Stimulated activated CD8-positive, alpha-beta memory T cell treated with anti-CD3 and anti-CD28 coated beads, Interleukin-15, amount 100 ng/mL, for 4 hours (primary cell): ENCODE measurements at places on chromosomes 3 and 15.
A peak's percentile ranks its signal among the peaks of the same experiment; 100 is the strongest.

DNA sequence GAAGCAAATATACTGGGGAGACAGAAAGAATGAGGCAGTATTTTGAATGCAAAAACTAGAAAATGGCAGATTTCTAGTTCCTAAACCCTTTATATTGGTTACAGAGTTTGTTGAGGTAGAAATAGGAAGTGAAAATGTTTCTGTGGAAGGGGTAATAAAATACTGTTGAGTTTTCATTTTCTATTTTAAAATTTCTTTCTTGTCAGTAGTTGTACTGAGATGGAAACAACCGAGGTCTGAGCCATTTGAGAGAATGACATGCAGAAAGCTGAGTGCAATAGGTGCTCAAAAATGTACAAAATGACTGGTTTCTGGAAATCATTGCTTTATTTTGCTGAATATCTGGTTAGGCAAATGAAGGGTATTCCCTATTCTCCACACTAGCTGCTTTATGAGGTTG, 361.4 kb downstream of the CHL1 start:
- DNase-seq, result no peak

- no peak for DNase-seq
Measured at GRCh38 chr3:62370858-62371719, 2.3 kb downstream of the FEZF2 start.

GRCh38 chr3:87855616-87856015, 203.2 kb downstream of the CGGBP1 start:
- DNase-seq, result no peak

- DNase-seq, result no peak
Measured at GRCh38 chr3:103513003-103513402, 1078.2 kb downstream of the ZPLD1 start.

DNA sequence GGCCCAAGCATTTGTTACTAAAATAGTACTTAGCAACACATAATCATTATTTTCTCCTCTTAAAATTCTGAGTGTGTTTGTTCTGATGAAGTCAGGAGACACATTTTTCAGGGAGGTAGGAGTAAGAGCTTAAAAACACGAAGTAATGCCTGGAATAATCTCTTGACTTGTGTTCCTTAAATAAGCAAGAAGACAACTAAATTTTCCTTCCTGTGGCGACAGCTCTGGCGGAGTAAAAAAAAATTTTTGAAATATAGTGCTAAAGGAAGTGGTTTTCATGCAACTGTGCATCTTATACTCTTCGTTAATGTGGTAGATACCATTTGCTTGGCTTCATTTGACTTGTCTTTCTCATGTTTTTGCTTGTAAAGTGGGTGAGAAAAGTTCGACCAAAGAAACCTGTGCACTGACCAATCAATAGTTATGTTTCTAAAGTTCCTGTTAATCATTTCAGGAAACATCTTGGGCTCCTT, 11.1 kb upstream of the MBNL1 start:
- no peak for DNase-seq

DNA sequence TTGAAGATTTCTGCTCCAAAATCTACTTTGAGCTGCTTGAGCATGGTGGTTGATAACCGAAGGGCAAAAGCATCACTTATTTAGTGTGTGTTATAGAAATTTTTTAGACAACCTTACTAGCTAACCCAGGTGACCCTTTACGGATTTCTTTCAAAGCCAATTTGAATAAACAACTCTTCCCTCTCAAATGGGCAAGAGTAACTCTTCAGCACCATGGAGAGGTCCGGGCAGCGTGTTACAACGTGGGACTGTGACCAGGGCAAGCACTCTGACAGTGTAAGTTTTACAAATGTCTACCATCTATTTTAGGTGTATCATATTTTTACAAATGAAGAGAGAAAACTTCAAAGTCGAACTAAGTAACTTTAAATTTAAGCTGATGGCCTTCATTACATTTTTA, 471.8 kb downstream of the MFSD1 start:
- no peak for DNase-seq

- no peak for DNase-seq
Measured at GRCh38 chr15:84946772-84947489, 34.7 kb upstream of the PDE8A start.

GRCh38 chr15:65400760-65401610, 21.8 kb downstream of the IGDCC4 start:
- DNase-seq, result no peak

DNA sequence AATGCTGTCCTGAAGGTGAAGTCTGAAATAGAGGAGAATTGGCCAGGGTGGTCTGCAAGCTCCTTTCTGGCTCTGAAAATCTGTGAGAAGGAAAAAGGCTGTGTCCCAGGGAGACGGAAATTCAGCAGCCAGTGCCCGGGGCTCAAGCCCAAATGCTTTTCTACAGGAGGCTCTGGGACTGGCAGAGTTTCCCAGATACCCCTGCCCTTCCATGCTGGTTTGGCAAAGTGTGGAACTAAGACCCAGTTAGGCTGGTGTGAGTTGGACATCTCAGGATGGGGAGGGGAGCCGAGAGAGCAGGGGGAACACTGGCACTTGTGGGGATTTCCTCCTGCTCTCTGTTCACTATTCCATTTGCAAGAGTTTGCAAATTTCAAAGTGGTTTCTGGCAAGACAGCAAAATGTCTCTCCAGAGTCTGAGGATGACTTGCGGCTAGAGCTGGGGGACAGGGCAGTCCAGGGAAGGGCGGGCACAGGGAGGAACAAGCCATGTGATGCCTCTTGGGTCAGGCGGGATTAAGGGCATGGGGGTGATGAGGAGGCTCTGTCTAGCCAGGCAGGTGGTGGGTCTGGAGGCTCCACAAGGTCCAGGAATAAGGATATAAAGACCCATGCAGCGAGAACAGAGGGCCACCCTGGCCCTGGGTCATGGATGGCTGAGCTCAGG, 152.3 kb downstream of the RAB11A start:
- no peak for DNase-seq

- DNase-seq, result no peak
Measured at GRCh38 chr3:71753701-71754609, at the start of gene GPR27. GPR27 (plus strand) TSS chr3:71753855; CDS start chr3:71754050, 195 bp downstream.

DNA sequence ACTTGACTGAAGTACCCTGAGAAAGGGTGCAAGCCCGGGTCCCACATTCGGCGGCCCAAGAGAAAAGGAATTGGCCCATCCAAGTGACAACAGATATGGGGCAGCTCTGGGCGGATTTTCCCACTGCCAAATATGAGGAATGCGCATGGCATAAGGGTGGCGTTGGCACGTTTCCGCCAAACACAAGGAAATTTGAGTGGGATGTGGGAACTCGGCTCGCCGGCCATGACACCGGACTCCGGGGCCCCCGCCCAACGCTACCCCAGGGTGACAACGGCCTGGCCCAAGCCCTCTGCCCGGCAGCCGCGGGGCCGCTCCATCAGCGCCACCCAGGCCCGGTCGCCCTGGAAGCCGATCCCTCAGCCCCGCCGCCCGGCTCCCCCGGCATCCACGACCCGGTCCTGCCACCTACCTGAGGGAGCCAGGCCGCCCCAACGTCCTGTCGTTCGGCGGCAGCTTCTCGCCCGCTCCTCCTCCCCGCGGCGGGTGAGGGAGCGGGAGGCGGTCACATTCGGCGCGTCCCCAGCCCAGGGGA, 449 bp downstream of the RAF1 start:
- no peak for DNase-seq

DNA sequence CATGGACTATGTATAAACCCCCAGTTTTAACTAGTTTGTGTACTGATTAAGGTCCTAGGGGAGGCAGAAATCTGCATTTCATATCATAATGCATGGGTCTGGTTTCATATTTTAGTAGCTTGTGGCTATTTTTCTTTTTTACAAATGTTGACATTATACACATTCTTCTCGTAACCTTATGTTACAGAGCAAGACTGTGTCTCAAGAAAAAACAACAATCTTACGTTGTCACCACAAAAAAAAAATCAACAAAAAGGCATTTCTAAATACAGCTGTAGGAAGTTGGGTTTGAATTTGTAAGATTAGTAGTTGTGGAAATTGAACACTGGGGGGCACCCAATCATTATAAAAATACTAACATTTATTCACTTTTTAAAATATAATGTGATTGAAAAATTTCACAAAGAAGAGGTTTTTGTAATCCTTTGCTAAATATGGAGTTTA, 17.9 kb downstream of the SERP1 start:
- no peak for DNase-seq

DNA sequence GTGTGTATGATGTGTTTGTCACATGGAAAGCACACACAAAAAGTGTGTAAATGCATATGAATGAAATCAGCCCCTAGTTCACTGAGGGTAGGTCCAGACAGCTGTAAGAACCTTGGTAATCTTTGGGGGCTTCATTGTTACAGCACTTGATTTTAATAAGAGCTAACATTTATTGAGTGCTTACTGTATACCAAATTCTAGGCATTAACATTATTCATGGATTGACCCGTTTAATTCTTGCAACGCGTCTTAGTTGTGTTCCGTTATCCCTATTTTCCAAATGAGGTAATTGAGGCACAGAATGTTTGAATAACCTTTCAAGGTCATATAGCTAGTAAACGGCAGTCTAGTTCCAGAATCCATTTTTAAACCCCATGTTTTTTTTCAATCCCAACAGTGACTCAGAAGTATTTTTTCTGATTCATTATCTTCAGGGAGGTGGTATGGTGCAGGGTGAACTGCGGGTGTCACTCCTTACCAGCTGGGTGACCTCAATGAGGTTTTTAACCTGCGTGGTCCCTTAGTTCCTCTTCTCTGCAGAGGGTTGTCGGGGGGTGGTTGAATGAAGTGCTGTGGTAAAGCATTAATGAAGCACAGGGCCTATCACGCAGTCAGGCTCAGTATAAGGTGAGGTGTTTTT, 14.2 kb downstream of the RAB8B start:
- DNase-seq, result peak; percentile 53

- no peak for DNase-seq
Measured at GRCh38 chr3:60877188-60877587, 374.1 kb downstream of the FHIT start.

DNA sequence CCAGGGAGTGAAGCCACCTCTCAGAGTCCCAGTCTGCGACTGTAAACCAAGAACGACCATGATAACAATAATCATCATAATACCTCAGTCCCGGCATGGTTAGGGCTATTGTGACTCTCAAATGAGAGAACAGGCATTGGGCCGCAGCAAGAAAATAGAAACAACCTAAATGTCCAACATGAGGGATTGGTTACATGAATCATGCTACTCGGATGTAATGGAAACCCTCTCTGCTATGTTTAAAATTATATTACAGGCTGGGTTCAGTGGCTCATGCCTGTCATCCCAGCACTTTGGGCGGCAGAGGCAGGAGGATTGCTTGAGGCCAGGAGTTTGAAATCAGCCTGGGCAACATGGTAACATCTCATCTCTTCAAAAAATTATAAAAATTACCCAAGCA, 2.8 kb downstream of the CPN2 start:
- DNase-seq, result no peak

GRCh38 chr3:4740397-4741105, 238.7 kb upstream of the BHLHE40 start:
- DNase-seq, result no peak

DNA sequence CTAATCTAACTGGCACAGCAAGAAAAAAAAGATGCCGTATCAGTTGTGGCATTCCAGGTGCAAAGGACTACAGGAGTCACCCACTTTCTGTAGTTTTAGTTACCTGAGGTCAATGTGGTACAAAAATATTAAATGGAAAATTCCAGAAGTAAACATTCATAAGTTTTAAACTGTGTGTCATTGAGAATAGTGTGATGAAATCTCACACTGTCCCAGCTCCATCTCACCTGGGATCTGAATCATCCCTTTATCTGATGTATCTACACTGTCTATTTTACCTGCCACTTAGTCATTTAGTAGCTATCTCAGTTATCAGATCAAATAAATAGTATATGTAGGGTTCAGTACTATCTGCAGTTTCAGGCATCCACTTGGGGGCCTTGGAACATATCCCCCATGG, 26.7 kb downstream of the GBE1 start:
- no peak for DNase-seq
